ENCODE measurements at places on chromosomes 2 and 18. TPM values are rescaled to one million over a fixed set of nuclear protein-coding genes. Genes with fewer than 3 reads are reported as not detected.

DNA sequence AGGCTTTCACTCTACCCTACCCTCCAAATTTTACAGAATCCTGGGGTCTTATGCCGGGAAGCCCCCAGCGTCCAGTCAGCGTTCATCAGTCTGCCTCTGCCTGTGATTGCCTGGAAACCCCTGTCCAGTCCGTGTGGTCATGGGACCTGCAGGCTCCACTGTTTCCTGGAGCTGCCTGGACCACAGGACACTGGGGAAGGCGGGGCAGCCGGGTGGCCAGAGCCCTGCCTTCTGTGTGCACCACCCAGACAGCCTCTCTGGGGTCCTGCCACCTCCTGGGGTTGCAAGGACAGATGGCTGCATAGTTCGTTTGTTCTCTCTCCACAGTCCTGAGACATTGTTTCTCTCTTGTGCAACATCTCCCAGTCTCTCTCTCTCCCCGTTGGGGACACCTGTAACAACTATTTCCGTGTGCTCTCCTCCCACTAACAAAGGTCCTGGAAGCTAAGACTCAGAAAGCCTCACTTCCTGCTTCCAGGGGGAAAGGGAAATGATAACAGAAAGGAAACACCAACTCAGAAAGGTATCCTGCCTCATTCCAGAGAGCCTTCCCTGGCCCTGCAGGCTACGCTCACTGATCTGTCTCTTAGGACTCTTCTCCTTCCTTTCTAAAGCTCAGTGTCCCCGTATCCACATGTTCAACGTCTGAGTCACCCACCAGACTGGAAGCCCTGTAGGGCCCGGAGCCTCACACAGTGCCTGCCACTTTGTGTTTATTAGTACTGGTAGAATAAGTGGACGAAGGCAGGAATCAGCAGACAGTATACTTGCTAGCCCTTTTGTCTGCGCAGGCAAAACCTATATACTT lies 192.8 kb upstream of the RAB12 start:
- DNase-seq = no peak

DNA sequence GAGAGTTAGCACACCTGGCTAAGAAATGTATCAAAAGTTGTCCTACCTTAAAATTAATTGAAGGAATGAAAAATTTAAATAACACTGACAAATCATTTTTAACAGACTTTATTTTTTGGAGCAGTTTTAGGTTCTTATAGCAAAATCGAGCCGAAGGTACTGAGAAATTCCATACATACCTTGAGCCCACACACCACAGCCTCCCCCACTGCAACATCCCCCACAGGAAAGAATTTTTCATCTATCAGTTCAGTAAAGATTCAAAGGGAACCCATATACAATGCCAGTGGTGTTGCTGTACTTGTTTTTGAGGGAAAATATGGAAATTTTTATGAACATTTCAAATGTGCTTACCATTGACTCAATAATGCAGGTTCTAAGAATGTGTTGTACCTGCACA lies 169.8 kb upstream of the HS6ST1 start:
- no peak for DNase-seq

DNA sequence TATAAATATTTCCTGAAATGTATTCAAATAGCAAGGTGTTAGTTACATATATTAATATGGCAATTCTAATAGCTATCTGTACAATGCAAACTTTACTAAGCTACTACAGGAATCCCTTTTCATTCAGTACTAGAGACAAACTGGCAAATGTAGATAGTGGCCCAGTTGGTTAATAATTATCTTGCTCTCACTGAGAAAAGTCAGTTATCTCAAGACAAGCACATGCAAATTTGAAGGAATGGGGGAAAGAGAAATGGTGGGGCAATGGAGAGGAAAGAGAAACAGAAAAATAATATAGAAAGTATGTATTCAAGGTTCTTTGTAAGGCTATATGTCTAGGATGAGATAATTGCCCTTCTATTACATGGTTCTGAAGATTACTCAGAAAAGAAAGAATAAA lies 280.0 kb downstream of the FIGN start:
- DNase-seq = no peak

TANC1 gene
- total RNA-seq = 34.3 TPM

TBR1 gene
- not detected for total RNA-seq

DNA sequence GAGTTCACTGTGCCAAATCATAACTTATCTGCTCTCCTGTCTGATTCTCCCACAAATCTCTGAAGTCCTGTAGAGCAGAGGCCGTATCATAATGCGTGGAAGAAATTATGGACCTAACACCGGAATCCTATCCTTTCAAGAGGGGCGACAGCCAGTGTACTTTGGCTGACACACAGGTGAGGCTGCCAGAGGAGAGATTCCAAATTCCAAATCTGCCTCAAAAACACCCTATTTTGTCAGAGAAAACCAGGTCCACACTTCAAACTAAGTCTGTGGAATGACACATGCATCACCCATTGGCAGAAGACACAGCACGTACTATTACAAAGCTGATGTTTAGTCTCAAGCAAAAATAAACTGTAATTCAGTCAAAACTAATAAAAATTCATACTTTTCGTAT lies 139.2 kb upstream of the PID1 start:
- DNase-seq = no peak

DNA sequence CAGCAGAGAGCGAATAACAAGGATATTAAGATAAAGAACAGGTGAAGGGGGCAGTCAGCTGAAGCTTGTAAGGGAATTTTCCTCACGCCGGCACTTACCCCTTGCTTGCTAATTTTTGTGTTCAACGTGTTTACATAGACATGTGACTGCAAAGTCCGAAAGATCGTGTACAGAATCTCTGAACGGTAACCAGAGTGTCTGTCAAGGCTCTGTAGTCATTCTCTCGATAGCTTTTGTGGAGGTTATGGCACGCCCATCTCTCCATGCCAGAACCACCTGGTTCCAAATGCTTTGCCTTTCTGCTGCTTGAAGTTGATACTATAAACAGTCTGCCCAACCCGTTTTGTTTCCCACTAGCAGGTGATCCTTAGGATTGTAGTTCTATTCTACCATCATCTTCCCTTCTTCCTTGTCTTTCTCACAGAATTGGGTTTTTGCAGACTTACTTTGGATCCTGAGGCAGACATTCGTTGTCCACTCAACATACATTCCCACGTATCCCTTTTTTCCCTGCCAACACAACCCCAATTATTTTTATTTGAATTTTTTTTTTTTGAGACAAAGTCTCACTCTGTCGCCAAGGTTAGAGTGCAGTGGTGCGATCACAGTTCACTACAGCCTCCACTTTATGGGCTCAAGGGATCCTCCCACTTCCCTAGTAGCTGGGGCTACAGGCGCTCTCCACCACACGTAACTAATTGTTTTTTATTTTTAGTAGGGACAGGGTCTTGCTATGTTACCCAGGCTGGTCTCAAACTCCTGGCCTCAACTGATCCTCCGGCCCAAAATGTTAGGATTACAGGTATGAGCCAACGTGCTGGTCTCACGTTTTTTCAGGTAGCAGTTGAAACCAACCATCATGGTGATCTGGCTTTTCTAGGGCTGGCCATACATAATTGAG lies 1.3 kb upstream of the USP34 start:
- DNase-seq = no peak

DNA sequence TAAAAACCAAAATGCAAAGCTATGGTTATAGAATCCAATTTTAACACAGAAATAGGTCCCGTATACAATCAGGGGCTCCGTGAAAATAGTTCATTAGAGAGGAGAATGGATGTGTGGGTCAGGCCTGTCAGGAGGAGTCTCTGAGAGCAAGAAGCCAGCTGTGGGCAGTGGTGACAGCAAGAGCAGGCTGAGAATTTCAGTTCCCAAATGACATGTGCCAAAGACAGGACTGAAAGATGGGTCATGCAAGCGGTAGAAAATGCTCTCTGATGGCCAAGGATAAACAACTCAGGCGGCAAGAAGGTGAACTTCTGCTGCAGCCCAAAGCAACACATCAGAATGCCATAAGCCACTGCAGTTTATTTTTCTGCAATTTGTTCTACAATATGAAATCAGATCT lies 100.4 kb downstream of the CCDC141 start:
- no peak for DNase-seq

DNA sequence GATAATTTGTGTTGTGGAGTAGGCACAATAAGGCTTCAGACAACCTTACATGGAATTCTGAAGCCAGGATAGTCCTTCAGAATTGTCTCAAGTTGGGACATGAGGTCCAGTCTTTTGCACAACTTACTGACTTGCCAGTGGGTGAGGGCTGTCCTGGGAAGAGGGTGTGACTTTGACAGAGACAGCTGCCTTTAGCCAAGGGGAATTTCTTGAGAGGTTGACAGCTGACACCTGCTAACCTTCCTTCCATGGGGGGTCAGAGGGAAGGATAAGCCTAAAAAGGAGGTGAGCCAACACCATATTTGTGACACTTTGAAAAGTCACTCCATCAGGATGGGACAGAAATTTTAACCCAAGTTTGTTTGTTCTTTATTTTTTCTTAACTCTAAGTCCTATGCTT lies 907.8 kb upstream of the CRIM1 start:
- DNase-seq = no peak

PTPRN gene
- total RNA-seq = 6.6 TPM

KIAA2012 gene
- total RNA-seq = not detected

DNA sequence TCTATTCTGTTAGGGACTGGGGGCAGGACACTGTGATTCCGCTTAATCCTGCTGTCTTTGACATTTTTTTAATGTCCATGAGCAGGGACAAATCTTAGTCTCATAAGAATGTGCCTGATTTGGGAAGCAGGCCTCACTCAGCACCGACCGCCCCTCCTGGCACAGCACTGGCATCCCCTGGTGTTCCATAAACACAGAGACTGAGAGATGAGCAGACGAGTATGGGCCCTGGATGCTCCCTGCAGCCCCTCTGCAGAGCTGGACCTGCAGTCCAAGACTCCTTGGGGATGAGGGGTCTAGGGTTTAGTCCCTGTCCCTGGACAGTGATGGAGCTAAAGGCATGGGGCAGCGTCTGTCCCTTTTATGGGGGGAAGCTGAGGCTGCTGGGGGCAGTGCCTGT lies 81.6 kb downstream of the NDUFA10 start:
- DNase-seq = no peak

- DNase-seq = no peak
These were observed 98.2 kb upstream of the TMEM178A start for GRCh38 chr2:39567507-39567906.

- DNase-seq = no peak
These were observed 147.9 kb downstream of the GALNT3 start for GRCh38 chr2:165645930-165646831.

RTP5 gene
- not detected for total RNA-seq

GRCh38 chr2:16943279-16943958 lies 277.8 kb upstream of the CYRIA start:
- DNase-seq = no peak

DNA sequence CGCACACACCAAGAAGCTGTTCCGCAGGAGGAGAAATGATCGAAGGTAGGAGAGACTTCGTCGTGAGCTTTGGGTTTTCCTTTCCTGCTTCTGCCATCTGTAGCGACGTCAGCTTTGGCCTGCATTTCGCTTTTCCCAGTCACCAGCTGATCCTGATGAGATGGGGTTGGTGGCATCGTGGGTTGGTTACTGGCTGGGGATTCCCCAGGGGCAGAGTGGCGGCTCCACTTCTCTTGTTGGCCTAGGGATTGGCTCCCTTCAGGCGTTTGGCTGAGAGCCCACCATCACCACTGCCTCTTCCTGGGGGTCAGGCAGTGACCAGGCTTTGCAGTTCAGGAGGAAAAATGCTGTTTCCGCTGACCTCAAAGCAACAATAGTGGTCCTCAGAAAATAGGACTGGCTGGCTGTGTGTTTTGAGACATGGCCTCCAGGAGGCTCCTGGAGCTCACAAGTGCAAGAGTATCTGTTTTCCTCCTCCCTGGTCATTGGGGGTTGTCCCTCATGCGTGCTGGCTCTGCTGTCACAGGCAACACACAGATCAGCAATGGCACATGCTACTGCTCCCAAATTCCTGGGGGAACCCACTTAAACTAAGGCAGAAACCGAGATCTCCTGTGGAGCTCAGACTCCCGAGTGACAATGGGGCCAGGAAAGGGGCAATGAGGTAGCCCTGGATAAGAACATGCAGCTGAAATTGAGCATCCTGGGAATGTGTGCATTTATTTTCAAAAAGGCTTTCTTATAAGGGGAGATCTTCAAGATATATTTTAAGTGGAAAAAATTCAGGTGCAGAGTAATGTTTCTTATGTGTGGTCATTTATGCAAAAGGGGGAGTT lies 173.0 kb downstream of the CTIF start:
- DNase-seq = no peak

GRCh38 chr2:165969227-165969626 lies 15.7 kb upstream of the TTC21B start:
- DNase-seq = no peak

- DNase-seq = no peak
These were observed 141.6 kb downstream of the SRBD1 start for GRCh38 chr2:45469314-45470099.

DNA sequence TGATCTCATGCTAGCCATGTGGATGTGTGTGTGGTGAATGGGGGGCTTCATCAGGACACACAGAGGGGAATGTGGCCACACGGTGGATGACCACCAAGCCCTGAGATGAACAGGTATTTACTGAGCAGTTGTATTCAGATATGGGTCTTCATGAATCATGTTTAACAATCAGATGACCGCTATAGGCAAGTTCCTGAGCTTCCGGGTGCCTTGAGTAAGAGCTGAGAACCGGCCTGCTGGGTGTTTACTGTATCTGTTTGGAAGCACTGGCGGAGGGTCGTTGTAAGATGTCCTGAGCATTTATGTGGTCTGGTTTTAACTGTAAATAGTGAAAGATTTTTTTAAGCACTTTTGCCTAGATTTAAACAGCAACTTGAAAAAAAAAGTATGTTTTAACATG lies 43.9 kb downstream of the BOLA3 start:
- DNase-seq = no peak

GRCh38 chr2:240876035-240876474 lies 7.4 kb downstream of the AGXT start:
- DNase-seq = no peak

- DNase-seq = no peak
These were observed 53.1 kb downstream of the TMEM17 start for GRCh38 chr2:62452701-62453454.

TFPI gene
- total RNA-seq = 74.2 TPM

- DNase-seq = no peak
These were observed 155.4 kb downstream of the FAM210A start for GRCh38 chr18:13570856-13571495.

ELOA2 gene
- not detected for total RNA-seq

- peak; percentile 39 for DNase-seq
These were observed 55.9 kb downstream of the MOB4 start for GRCh38 chr2:197571627-197572271.

UGT1A4 gene
- not detected for total RNA-seq

COBLL1 gene
- 41.4 TPM for total RNA-seq

PRKAG3 gene
- total RNA-seq = not detected

XDH gene
- not detected for total RNA-seq

CYP1B1 gene
- total RNA-seq = 60.3 TPM

All from esophagus muscularis mucosa (tissue), 4 donors.